Effector CD8-positive, alpha-beta T cell (primary cell): ENCODE measurements at places on chromosomes 11 and 22.

GRCh38 chr22:35617137-35617755 lies at the start of gene MB:
Gene MB (minus strand): TSS chr22:35617329. CDS start chr22:35617257, 72 bp downstream.
- DNase-seq: no peak

DNA sequence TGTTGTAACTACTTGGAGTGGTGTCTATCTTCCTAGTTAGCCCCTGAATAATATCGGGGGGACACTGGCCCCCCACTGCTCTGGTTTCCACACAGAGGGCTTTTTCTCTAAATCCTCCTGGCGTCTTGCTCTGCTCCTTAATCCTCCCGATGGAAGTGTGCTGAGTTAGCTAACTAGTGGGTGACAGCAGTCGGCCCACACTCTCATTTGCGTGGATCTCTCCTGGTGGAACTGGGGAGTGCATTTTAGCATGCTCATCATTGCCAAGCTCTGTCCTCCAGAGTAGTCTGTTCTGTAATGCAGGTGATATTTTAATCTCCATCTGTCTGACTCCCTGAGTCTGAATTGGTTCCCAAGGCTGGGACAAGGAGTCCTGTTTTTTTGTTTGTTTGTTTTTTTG lies 46.1 kb upstream of the RASSF10 start:
- DNase-seq: no peak

DNA sequence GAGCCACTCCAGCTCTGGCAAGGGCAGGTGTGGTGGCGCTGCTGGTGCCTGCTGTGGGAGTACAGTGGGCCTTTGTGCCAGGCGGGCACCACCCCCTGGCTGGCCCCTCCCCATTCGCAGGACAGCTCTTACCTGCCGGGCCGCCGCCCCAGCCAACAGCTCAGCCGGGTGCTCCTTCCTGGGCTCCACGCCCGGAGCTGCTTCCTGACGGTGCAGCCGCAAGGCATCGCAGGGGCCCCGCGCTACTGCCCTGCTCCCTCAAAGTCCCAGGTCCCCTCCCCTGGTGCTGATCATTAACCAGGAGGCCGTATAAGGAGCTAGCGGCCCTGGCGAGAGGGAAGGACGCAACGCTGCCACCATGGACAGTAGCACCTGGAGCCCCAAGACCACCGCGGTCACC lies at the start of gene SLC5A1:
SLC5A1 (plus strand) TSS at position 338 of the 400 bp plus-strand sequence; CDS start at position 359, 21 bp downstream.
- DNase-seq: no peak

DNA sequence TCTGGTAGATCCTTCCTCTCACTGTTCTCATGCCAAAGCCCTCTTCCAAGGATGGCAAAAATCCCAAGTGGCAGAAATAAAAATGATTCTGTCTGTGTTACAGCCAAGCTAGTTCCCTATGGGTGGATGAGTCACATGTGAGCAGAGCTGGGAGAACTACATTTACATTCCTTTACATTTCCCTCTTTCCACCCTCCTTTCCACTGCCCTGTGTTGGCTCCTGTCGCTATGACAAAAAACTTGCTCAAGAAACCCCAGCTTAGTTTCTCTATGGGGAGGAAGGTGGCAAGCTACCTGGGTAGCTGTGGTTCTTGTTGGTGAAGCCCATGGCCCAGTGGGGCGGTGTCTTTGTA lies 10.2 kb upstream of the DDB2 start:
- DNase-seq: no peak

DNA sequence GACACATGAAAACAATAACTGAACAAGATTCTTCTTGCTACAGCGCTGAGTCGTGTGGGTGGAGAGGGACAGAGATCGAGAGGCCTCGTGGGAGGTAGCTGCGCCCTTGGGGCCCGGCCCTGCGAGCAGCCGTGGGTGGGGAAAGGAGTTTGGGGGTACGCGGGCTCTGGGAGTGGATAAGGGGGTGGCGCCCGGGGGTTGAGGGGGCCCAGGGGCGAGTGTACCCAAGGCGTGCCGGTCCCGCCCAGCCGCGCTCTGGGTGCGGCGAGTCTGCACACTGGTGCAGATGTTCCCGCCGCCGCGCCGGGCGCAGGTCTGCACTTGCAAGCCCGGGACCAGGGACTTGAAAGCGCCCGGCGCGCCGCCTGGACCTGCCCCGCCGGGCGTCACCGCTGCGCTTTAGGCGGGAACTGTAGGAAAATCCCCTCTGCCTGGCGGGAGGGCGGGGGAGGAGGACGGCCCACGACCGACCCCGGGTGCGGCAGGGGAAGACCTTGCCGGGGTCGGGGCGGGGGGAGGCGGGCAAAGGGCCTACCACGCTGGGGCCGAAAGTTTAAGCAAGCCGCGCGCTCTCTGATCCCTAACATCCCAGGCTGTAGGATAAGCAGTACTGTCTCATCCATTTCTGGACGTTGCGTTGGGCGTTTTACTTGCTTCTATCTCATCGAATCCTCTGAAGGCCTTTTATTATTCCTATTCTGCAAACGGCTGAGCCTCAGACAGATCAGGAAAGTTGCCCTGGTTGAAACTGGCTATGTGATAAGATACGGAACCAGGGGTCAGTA lies 1.4 kb upstream of the KREMEN1 start:
- no peak for DNase-seq

GRCh38 chr11:57081356-57081755 lies 92.6 kb downstream of the OR5AK2 start:
- DNase-seq: no peak

GRCh38 chr11:67645521-67646461 lies 4.7 kb downstream of the ACY3 start:
- DNase-seq: no peak

- no peak for DNase-seq
Observed at GRCh38 chr22:20061481-20061861, 18.6 kb upstream of the DGCR8 start.

DNA sequence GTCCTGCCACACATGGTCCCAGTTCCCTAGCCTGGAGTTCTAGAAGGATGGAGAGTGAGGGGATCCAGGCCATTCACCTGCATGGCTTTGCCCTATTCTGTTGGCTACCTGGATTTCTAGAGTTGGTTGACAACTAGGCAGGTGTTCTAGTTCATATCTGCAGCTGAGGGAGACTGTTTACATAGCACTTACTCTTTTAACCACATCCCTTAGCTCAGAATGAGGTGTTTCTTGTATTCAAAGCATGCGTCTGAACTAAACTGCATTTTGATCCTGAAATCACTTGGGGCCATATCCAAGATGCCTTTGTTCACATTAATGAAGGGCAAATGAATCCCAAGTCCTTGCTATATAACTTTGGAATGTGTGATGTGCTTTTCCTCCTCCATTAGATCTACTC lies 60.9 kb downstream of the SYT13 start:
- DNase-seq: no peak

DNA sequence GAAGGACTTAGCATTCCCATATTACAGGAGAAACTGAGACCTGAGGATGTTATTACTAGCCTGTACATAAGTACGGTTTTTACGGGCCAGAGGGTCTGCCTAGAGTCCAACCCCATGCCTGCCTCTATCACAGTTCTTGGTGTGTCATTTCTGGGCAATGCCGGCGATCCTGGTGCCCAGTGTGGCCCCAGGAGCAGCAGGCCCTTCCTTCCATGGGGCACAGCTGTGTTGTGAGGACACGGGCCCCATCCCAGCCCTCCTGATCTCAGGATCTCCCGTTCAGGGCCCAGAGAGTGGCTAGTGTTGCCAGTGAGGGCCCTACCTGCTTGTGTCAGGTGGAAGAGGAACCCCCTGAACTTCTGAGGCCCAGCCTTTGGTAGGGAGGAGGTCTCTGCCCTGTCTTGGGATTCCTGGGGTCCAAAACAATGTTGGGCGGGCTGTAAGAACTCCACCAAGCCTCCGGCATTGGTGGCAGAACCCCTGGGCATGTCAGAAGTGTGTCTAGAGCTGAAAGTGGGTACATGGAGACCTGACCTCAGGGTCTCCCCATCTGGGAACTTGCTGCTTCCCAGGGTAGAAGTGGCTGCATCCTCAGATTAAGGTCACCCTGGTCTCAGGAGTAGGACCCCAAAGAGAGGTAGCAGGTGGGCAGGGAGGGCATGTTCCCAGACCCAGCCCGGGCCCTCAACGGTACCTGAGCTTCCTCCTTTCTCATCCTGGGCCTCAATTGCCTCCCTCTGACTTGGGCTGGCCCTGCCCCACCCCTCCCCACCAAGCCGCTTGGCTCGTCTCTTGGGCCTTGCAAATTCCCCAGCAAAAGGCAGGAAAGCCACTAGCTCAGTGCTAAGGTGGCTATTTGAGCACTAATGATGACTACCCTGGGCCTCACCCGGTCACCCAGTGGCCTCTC lies 74.6 kb upstream of the KCNQ1OT1 start:
- no peak for DNase-seq

DNA sequence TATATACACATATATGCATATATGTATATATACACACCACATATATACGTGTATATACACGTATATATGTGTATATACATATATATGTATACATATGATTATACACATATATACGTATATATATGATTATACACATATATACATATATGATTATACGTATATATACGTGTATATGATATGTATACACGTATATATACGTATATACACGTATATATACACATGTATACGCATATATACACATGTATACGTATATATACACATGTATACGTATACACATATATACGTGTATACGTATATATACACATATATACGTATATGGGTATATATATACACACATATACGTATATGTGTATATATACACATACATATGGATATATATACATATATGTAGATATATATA lies 62.1 kb upstream of the HMGXB4 start:
- DNase-seq: no peak

- DNase-seq: no peak
Observed at GRCh38 chr22:31681349-31682345, 19.6 kb upstream of the PISD start.
